ENCODE measurements at places on chromosomes 13 and 19.
A peak's percentile ranks its signal among the peaks of the same experiment; 100 is the strongest.

GRCh38 chr19:47315125-47315821 lies 5.6 kb downstream of the C5AR1 start:
- no peak for DNase-seq

DNA sequence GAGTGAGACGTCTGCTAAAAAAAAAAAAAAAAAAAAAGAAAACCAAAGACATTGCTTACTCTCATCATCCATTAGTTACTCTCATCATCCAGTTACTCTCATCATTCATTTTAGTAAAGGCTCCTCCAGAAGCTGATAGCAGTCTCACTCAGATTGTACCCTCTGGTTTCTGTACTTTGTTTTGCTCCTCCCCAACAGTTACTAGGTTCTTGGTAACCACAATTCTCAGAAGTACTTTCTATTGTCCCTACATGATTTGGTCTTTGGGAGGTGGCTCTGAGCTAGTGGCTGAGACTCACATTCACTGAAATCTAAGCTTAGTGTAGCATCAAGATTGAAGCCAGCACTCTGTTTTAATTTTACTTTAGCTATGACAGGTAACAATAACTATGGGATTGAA lies 14.3 kb downstream of the ERICH4 start:
- no peak for DNase-seq

- DNase-seq, result no peak
Measured at GRCh38 chr13:98300956-98301641, 124.0 kb upstream of the RNF113B start.

GRCh38 chr13:91158017-91158395 lies 189.5 kb upstream of the MIR17HG start:
- DNase-seq, result no peak

DNA sequence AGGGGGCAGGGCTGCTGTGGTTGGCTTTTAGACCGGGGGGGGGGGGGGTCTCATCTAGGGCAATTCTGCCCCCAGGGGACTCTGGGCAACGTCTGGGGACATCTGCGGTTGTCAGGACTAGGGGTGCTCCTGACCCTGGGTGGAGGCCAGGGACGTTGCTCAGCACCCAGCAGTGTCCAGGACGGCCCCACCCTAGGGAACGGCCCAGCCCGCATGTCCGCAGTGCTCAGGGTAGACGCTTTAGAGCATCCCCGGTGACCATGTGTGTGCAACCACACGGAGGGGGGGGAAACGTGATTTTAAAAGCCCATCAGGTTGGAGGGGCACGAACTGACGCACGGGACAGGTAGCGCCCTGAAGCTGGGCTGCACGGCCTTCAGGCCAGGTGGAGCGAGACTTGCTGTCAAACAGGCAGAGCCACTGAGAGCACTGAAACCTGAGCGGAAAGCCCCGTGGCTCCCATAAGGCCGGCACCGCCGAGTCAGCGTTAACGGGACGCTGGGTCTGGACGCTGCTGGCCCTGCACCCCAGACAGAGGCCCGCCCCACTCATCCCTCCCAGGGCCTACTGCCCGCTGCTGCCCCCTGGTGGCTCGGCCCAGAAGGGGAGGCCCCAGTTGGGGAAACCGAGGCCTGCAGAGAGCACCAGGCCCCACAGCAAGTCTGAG lies 8.3 kb downstream of the CACTIN start:
- peak; percentile 39 for DNase-seq

GRCh38 chr19:30593356-30593755 lies 221.2 kb downstream of the ZNF536 start:
- no peak for DNase-seq

DNA sequence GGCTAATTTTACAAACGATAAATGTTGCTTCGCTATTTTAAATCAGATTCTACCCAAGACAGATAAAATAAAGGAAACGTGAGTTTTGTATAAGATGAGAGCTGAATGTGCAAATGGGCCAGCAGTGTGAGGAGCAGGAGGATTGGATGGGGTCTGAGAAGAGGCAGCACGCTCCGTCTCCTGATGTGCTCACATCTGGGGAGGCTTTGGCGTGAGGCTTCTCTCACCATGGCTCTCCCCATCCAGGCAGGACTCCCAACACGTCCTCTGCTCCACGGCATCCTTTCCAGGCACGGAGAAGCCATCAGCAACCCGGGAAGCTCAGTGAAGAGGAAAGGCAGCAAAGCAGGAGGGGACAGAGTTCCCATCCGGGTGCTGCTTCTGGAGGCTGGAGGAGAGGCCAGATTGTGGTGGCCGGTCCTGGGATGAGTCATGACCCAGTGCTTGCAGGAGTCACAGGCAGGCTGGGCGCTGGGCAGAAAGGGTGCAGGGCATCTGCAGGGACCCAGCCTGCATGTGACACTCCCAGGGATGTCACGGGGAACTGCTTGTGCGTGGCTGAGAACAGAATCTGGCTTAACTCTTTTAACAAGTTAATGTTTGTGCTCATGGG lies 47.5 kb downstream of the ZNF536 start:
- DNase-seq, result no peak

- no peak for DNase-seq
Measured at GRCh38 chr13:64528838-64529237, 2701.3 kb downstream of the PCDH9 start.

DNA sequence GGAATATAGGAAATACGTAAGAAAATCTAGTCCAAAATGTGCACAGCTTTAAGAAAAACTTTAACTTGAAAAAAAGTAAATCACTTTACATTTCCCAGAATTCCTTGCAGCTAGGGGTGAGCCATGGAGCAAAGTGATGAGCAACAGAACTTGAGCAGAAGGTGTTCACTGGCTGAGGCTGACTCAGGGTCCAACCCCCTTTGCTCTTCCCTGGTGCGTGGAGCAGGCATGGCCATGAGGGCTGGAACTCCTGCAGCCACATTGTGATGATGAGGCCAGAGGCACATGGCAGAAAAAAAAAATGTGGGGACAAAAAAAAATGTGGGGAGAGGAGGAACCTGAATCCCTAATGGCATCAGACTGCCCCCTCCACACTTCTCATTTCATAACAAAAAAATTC lies 9.9 kb upstream of the PLA2G4C start:
- no peak for DNase-seq

- DNase-seq, result no peak
Measured at GRCh38 chr13:50189450-50189849, 174.2 kb downstream of the KCNRG start.
